Neural progenitor cell (in vitro differentiated cells): ENCODE measurements at places on chromosomes 4 and X.

DNA sequence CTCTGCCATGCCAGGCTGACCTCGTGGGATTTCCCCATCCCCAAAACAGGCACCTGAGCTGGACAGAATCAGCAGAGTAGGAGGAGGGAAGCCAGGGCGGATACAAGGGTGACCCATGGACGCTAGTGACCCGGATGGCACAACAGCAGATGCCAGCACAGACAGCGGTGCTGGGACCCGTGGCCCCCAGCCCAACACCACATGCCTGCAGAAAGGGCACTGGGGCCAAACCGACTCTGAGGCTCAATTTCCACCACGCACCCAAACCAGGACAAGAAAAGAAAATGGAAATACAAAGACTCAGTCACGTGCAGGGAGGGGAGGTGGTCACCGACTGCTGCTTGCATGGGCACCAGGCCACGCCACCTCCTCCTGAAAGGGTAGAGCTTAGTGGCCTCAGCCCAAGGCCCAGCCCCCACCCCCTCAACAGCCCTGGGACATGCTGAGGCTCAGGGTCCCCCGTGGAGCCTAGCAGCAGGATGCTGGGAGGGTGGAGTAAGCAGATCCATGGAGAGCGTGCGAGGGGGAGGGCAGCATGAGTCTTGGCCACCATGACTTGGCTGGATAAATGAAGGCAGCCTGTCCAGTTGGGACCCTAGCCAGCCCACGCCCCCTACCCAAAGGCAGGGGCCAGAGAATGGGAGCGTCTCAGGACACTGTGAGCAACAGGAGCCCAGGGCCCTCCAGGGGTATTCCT, 47.7 kb downstream of the C4orf50 start:
- peaks cover 9% of the 10 kb centered on the region for H3K4me1 ChIP-seq
- no peak overlapping the region for H3K4me3 ChIP-seq
- H3K36me3 ChIP-seq = no peaks in the 10 kb centered on the region
- H3K27me3 ChIP-seq = no peaks in the 10 kb centered on the region
- DNase-seq = no peak

DNA sequence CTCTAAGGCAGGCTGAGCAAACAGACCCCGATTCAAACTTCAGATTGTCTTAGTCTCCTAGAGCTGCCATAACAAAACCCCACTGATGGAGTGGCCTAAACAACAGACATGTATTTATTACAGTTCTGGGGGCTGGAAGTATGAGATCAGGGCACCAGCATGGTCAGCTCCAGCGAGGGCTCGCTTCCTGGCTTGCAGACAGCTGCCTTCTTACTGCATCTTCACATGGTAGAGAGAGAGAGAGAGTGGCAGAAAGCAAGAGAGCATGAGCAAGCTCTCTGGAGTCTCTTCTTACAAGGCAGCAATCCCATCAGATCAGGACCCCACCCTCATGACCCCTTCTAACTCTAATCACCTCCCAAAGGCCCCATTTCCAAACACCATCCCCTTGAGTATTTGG, 22.3 kb upstream of the SORCS2 start:
- no peaks in the 10 kb centered on the region for H3K36me3 ChIP-seq
- no peak overlapping the region for H3K27ac ChIP-seq
- no peak overlapping the region for H3K4me3 ChIP-seq
- H3K27me3 ChIP-seq = no peaks in the 10 kb centered on the region
- peaks cover 5% of the 10 kb centered on the region for H3K4me1 ChIP-seq
- no peak for DNase-seq

DNA sequence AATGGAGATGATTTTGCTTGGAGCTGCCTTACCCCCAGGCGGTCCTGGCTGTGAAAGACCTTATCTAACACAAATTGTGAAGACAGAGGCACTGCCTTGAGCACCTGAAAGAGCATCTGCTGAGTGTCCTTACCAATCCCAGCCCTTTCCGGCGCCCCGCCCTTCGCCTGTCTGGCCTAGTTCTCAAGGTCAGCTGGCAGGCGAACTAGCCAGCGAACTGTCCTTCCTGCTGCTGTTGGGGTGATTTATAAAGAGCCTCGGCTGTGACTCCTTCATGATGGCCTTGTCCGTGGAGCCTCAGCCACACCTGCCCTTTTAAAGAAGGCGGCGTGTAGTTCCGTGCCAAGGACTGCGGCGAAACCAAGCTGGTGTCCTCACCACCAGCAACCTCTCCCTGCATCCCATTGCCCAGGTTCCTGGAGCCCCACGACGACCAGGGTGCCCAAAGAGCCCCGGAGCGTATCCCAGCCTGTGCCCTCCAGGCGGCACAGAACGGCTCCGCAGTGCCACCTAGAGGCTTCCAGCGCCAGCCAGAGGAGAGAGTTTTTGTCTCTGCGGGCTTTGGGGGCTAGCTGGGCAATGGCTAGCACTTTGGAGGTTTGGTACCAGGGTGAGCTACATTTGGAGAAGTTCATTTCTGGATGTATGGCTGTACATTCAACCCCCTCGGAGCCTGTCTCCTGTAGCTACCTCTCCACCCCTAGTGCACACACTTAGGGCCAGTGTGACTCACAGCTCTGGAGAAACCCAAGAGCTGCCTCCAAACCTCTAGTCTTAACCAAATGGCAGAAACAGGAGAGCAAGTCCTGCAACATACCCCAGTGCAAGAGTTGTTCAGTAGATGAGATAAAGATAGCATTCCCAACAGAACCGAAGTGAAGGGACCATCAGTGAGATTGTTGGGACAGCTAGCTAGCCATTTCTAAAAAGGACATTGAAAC, 36.8 kb upstream of the VMA21 start:
- no peak overlapping the region for H3K27ac ChIP-seq
- H3K4me3 ChIP-seq = peak overlapping the region; percentile 27
- DNase-seq = peak; percentile 64
- H3K27me3 ChIP-seq = no peaks in the 10 kb centered on the region

- no peak overlapping the region for H3K27ac ChIP-seq
- H3K4me3 ChIP-seq = no peak overlapping the region
- no peak for DNase-seq
- H3K27me3 ChIP-seq = no peaks in the 10 kb centered on the region
- H3K36me3 ChIP-seq = no peaks in the 10 kb centered on the region
Measured at GRCh38 chrX:97806238-97806637, 922.5 kb downstream of the RPA4 start.

DNA sequence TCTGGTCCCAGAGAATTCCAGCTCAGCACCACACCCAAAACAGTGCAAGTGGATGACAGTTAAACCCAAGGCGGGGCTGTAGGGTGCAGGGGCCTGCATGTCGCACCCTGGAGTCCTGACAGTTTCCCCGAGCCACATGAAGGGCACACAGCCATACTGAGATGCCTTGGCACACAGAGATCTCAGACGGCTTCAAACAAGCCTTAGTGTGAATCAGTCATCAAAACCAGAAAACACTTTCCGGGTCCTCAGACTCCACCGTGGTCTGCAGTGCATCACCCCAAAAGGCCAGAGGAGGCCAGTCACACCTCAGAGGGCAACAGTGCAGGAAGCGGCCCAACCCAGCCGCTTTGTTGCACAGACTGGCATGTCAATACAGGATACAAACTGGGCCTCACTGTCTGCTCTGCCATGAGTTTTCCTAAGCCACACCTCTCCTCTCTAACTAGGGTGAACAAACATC, 64.6 kb upstream of the ENPP6 start:
- H3K27me3 ChIP-seq = no peaks in the 10 kb centered on the region
- H3K4me1 ChIP-seq = peaks cover 9% of the 10 kb centered on the region
- no peak overlapping the region for H3K27ac ChIP-seq
- no peaks in the 10 kb centered on the region for H3K36me3 ChIP-seq

DNA sequence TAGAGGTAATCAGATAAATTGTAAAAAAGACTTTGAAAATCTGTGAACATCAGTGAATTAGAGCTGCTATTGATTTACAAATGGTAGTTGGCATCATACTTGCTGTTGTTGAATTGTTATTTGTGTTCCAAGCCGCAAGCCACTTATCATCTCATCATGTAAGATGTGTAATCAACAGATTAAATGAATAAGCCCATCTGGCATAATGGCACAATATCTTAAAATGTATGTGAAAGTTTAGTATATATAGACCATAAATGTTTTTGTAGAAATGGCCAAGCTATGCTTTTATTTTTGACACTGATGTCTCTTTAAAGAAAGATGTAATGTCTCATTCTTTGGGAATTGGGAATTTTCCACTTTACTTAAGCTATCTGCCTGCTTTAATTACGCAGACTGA, 682.6 kb upstream of the GNPDA2 start:
- no peaks in the 10 kb centered on the region for H3K36me3 ChIP-seq
- no peak overlapping the region for H3K4me3 ChIP-seq
- H3K27ac ChIP-seq = no peak overlapping the region
- no peaks in the 10 kb centered on the region for H3K4me1 ChIP-seq

DNA sequence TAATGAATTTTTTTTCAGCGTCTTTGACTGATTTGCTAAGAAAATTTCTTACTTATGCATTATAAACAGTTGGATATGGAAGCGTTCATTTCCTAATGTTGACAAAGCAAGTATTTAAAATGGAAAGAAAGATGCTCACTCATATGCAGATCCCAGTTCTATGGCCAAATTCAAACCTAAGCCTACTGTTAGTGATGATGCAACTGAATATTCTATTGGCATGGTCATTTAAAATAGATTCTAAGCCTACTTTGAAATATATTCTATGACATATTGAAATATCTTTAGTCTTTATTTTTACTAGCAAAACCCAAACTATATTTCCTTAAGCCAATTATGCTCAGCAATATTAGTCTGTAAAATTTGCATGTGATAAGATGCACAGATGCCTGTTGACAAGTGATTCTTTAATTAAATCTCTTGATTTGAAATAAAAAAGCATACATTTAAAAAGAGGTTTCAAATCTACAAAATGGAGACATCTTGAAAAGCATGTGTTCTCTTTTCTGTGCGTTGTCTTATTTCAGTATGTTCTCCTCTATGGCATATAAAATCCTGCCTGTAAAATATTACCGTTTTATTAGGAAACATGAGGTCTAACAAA, 96.6 kb upstream of the NAP1L5 start:
- no peak overlapping the region for H3K4me3 ChIP-seq
- no peaks in the 10 kb centered on the region for H3K36me3 ChIP-seq
- no peak for DNase-seq
- H3K27me3 ChIP-seq = no peaks in the 10 kb centered on the region

DNA sequence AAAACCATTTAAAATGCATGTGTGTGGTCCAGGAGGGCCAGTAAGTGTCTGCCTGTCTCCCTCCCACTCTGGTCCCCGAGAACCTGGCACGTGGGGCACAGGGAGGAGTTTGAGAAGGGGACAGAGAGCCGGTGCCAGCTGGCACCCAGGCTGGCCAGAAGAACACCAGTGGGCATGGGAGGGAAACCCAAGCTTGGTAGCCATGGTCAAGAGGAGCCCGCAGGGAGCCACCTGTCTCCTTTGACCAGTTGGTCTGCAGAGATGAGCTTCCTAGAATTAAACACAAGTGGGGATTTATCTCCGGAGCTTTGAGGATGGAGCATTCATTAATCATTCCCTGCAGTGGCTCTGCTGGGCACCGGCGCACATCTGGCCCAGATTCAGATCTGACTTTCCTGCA, 41.6 kb downstream of the HMX1 start:
- H3K4me1 ChIP-seq = peaks cover 9% of the 10 kb centered on the region
- peaks cover 37% of the 10 kb centered on the region for H3K27me3 ChIP-seq
- DNase-seq = no peak
- no peak overlapping the region for H3K27ac ChIP-seq
- H3K4me3 ChIP-seq = no peak overlapping the region

DNA sequence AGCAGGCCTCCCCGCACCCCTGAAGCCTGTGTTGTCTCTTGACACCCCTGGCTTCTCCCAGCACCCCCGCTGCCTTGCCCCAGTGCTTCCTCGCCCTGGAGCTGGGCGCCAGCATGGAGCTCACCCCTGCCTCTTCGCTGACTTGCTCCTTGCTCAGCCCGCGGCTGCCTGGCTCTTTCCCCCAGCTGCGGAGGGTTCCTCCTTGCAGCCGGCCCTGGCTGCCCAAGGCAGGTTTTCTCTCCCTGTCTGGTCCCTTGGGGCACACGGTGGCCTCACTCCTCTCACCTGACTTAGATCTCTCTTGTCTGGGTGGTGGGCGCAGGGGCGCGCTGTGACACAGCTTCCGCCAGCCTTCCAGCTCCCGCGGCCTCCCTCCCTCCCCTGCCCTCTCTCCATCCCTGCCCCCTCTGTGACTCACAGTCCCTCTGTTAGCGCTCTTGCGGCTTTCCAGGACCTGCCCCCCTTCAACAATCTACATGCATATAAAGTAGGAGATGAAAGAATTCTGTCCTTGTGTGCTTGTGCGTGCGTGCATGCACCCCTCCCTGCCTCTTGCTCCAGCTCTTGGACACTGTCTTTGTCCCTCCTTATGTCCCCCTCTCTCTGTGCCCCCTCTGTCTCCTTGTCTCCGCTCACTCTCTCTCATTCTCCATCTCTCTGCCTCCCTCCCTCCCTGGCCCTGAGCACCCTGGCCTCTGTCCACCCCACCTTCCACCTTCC, 2.2 kb downstream of the PLXNB3 start:
- no peak overlapping the region for H3K27ac ChIP-seq
- H3K36me3 ChIP-seq = no peaks in the 10 kb centered on the region
- peak; percentile 37 for DNase-seq
- no peak overlapping the region for H3K4me3 ChIP-seq

- no peaks in the 10 kb centered on the region for H3K36me3 ChIP-seq
- DNase-seq = no peak
- H3K4me1 ChIP-seq = peaks cover 50% of the 10 kb centered on the region
- no peaks in the 10 kb centered on the region for H3K27me3 ChIP-seq
- H3K27ac ChIP-seq = peak overlapping the region; percentile 25
Measured at GRCh38 chr4:181507180-181507835, 735.9 kb upstream of the TENM3 start.

DNA sequence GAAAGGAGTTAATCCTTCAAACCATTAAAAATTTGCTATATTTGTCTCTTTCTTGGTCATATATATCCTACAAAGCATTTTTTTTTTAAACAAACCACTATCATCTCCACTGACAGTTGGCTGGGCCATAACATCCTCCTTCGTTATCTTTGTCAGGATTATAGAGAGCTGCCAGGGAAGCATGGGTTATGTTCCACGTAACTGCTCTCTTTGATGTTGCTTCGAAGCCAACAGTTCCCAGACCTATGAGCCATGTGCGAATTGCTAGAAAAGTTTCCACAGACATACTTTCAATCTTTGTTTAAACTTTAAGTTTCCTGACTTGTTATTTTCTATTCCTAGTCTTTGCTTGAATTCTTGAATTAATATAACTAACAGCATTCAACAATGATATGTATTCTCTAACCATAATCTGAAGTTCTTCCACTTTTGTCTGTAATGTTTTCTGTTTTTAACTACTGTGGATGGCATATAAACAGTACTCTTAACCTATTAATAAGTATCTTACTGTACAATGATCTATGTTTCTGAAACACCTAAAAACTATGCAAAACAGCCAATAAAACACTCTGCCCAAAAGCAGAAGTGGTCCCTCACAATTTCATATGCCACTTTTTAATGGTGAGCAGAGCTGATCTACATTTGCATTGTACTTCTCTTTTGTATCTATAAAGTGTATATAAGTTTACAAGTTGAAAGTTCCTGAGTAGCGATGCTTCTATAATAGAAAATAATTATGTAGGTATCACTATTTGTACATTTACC, 37.9 kb downstream of the EREG start:
- no peak overlapping the region for H3K4me3 ChIP-seq
- no peak overlapping the region for H3K27ac ChIP-seq
- no peak for DNase-seq
- H3K27me3 ChIP-seq = no peaks in the 10 kb centered on the region
- H3K4me1 ChIP-seq = no peaks in the 10 kb centered on the region
